ENCODE measurements at places on chromosomes 1 and 21.

- DNase-seq: no peak
Observed at GRCh38 chr1:182134257-182134656, 72.7 kb upstream of the ZNF648 start.

DNA sequence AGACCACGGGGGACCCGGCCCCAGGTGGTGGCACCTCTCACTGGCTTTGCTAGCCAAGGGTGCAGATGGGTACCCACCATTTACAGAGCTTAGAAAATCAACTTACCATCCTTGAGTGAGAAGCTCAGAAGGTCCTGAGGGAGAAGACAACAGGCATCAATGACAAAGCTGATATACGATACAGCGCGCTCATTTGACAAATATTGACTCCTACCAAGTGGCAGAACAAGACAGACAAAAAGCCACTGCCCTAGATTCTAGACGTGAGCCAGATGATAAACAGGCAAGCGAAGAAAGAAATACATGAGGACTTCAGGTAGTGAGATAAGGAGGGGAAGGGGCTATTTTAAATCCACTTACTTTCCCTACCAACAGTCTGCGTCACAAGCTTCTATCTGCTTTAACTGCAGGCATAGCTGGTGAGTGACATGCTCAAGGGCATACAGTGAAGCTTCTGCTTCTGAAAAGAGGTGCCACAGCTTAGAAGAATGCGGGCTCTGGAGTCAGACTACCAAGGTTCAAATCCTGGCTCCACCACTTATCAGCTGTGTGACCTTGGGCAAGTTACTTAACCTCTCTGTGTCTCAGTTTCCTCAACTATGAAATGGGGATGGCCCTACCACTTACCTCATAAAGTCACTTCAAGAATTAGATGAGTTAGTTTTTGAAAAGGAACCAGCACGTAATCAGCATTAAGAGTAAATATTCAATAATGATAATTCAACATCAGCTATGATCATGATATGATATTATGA lies 29.1 kb downstream of the TMCO4 start:
- no peak for DNase-seq

GRCh38 chr1:39491146-39491921 lies at the start of gene BMP8A:
Gene BMP8A (plus strand): TSS chr1:39491636. CDS start chr1:39491992, 356 bp downstream.
- DNase-seq: no peak

DNA sequence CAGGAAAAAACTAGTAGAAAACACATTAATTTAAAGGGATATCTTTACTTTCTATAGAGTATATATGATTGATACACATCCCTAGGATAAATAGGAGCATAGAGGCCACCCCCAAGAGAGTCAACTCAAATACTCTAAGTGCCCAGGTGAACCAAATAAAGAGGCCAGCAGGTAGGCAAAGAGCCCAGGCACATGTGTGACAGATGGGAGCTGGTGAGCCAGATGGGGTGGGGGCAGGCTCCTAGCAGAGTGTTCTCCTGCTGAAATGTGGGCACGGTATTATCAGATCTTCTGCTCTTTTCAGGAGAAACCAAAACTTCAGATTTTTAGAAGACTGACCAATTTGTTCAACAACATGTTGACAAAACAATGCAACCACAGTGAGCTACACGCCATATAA lies 333.4 kb upstream of the PKN2 start:
- no peak for DNase-seq

DNA sequence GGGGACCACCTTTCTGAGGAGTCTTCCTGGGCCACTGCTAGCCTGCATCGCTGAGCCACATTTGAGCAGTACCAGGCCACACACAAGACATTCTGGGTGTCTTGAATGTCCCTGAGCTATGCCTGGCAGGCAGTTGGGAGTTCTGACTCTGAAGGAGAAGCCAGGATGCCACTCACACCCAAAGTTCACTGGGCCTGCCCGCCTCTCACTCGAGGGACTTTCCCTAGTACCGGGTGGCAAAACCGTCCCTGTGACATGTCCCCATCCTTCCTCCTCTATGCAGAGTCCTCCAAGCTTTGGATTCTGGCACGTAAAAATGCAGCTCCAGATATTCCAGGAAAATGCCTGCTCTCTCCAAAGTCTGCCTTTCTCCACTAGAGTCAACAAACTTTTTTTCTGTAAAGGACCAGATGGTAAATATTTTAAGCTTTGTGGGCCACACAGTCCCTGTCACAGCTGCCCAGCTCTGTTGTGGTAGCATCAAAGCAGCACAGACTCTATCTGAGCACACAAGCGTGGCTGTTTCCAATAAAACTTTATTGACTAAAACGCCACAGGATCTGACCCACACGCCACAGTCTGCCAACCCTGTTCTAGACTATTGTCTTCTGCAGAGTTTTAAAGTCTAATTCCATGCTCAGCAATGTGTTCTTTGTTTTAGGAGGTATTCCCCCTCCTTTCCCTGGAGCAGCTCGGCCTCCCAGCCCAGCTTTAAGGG lies 19.2 kb upstream of the GUCA2B start:
- DNase-seq: no peak

DNA sequence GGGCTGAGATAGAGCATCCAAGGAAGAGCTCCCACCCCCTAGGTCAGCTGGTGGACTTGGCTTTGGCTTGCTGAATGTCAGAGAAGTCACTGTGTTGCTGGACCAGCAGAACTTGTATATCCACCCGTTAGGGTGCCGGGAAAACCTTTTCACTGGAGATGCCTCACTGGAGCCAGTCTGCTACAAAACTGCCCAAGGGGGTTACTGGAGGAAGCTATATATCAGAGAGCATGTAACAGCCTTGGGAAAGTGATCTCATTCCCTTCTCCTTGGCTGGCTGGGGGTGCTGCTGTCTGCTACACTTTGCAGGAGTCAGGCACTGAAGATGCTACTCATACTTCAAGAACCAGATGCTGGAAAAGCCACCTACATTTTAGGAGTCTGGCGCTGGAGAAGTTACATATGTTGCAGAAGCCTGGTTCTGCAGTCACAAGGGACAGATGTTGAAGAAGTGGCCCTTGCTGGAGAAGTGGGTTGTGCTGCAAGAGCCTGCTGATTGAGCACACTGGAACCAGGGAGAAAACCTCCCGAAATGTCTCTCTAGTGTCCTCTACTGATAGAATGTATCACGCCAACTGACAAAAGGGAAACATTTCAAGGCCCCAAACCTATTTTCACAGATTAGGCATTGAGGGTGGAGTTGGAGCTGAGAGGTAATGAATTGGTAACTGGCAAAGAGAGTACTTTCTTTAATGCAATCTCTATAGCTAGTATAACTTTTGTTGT lies 250.6 kb downstream of the SPATA17 start:
- no peak for DNase-seq

DNA sequence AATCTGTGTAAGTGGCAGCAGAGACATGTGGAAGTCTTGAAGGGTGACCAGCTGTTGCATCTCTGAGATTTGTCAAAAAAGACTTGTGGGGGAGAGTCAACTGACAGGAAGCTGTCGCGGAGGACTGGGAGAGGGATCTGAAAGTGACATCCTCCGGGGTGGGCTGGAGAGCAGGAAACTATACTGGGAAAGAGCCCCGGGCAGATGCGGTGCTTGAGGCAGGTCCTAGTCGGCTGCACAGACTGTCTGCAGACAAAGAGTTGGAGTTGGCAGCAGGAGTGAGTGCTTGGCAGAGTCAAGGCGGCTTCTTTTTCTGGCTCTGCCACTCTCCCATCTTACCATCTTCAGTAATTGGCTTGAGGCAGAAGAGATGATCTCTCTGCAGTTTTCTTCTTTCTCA lies 294.0 kb upstream of the C1orf87 start:
- DNase-seq: no peak

DNA sequence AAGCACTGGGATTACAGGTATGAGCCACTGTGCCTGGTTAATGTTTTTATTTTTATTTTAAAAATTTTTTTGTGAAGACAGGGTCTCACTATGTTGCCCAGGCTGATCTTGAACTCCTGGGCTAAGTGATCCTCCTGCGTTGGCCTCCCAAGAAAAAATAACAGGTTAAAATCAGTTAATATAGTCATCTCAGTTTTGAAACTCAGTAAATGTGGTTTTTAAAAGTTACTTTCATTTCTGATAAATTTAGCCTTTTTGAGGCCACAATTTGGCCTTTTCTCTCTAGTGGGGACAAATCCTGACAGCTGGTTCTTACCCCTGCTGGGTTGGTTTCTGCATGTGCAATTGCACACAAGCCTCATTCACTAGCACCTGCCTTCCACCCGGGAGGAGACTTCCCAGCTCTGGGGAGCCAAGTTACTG lies 13.3 kb downstream of the PMF1 start:
- DNase-seq: no peak

DNA sequence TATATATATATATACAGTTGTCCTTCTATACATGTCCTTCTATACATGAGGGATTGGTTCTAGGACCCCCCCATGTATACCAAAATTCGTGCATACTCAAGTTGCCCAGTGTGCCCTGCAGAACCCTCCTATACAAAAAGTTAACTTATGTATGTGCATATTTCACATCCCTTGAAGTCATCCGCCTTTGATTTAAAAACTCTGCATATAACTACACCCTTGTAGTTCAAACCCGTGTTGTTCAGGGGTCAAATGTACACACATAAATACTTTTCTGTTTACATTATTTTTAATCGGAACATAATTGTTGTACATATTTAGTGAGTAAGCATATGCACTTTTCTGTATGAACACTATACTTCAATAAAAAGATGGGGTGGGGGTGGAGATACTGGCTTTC lies 7.7 kb upstream of the ABL2 start:
- DNase-seq: no peak

DNA sequence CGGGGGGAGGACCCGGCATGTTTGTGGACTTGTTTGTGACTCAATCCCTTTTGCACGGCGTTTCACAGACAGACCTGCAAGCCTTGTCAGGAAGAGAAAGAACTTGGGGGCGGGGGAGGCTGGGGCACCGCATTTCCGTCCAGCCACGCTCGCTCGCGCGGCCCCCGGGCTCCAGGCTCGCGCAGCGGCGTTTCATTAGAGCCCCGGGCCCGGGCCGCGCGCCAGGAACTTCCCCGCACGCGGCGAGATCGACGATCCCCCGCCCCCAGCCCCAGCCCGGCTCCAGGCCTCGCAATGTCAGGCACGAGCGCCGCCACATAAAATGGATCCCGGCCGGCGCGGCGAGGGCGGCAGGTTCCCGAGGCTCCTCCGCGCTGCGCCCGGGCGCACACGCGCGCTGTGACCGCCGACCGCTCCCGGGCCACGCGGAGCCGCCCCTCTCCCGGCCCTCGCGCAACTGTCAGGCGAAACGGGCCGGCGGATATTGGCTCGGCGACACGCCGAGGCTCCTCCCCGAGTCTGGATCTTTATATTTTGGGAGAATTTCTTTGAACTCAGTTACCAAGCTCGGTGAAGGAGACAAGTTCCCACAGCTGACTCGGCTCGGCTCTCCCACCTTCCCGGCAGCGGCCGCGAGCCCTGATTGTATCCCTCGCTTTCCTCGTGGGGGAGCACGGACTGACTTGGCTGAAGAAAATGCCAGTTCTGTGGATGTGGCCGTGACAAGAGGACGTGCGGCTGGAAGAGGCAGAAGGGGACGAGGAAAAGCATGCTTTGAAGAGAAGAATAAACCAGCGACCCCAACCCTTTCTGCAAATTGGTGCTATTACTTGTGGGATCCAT lies at the start of gene KIF26B:
KIF26B (plus strand) TSS at position 557 of the 843 bp plus-strand sequence. CDS start 440 bp downstream, outside the sequence.
- DNase-seq: no peak

GRCh38 chr1:10152709-10153284 lies 57.6 kb upstream of the KIF1B start:
- peak; percentile 7 for DNase-seq

GRCh38 chr1:27318136-27318535 lies 3.8 kb upstream of the TMEM222 start:
- DNase-seq: no peak

DNA sequence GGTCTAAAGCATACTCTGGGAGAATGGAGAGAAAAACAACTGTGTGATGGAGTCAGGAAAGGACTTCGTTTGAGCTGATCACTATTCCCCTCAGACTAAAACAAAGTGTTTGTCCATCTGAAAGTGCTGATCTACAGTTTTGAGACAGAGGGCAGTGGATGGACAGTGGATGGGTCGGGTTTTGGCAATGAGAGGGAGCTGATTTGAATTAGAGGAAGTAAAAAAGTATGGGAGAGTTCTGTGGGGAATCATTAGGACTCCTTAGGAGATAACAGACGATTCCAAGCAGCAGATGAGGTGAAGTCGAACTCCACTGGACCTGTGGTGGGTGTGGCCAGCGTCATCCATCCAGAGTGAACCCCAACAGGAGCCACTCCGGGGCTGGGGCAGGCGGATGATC lies 62.3 kb downstream of the PTGS2 start:
- no peak for DNase-seq

- no peak for DNase-seq
Observed at GRCh38 chr1:98702976-98703375, 41.5 kb downstream of the SNX7 start.

DNA sequence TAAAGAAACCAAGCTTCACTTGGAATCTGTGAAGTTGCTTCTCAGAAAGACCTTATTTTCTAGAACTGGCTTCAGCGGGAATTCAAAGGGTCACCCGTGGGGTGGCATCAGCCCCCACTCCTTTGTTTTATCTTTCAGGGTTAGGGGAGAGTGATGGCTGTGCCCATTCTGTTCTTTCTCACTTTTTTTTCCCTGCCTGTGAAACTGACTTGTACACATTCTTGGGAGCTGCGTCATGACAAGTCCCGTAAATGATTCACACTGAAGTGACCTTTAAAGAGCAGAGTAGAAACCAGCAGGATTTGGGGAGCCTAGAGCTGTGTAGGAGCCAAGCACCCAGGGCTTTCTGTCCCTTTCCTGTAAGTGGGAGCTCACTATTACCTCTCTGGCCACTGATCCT lies 43.8 kb downstream of the SLC44A3 start:
- DNase-seq: no peak

DNA sequence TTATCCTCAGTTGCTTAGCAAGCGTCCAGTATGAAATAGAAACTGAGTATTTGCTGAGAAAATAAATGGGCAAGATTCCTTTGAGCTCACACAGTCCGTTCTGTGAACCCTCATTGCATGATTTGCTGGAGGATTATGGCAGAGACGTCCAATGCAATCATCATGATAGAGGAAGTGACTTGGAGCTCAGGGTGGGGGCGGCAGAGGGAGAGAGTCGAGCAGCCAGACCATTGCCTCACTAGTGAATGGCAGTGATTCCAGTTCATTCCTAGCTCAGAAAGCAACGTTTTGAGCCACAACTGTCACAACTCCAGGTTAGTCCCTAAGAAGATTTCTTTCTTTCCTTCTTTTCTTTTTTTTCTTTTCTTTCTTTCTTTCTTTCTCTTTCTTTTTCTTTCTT lies 27.5 kb upstream of the COL9A2 start:
- DNase-seq: no peak

- DNase-seq: peak; percentile 11
Observed at GRCh38 chr1:224245188-224245587, 62.1 kb downstream of the DEGS1 start.

DNA sequence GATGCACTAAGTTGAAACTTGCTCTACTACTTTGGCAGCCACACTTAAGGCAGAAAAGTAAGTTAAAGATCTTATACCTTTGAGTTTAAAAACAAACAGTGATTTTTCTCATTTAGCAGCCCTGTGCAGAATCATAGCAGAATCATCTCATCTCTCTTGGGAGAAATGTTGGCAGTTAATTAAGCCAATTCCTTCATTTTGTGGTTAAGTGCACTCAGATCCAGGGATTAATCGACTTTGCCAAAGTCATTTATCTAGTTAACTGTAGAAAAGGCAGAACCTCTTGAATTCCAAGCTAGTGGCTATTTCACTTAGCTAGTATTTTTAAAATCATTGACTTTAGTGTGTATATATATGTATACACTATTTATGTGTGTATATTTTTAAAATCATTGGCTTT lies 125.0 kb downstream of the GPR52 start:
- DNase-seq: no peak

- DNase-seq: no peak
Observed at GRCh38 chr1:169201084-169201619, 94.7 kb downstream of the ATP1B1 start.

GRCh38 chr1:20371411-20371810 lies 80.7 kb downstream of the VWA5B1 start:
- peak; percentile 54 for DNase-seq

GRCh38 chr1:150765296-150765976 lies at the start of gene CTSS:
Gene CTSS (minus strand): TSS chr1:150765778. CDS start chr1:150764763, 1,015 bp downstream.
- DNase-seq: no peak
